HCEC 1CT (cell line): ENCODE measurements at places on chromosomes 13 and 19.

GRCh38 chr13:24664726-24665409 is 15.3 kb upstream of the ATP12A start:
- peak; percentile 25 for DNase-seq

DNA sequence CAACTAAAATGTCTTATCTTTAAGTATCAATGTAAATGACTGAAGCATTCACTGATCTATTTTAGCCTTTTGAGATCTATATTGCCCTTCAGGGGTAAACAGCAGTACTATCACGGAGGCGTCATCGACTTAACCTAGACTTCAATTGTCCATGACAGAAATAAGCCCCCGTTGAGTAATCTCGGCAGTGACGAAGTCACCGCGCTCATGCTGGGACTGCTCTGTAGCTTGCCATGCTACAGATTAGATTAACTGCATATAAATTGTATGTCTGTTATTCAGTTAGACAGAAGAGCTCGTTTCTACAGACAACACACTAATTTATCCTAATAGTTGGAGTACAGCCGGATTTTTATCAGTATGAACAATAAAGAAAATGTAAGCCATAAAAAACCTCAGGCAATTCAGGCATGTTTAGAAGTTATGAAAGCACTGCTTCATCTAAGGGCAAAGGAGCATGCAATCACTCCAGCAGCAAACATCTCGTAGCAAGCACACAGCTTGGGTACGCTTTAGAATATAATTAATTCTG is 56.6 kb downstream of the TUBGCP3 start:
- DNase-seq = no peak

- DNase-seq = no peak
Observed at GRCh38 chr13:48866249-48866648, 109.5 kb upstream of the FNDC3A start.

DNA sequence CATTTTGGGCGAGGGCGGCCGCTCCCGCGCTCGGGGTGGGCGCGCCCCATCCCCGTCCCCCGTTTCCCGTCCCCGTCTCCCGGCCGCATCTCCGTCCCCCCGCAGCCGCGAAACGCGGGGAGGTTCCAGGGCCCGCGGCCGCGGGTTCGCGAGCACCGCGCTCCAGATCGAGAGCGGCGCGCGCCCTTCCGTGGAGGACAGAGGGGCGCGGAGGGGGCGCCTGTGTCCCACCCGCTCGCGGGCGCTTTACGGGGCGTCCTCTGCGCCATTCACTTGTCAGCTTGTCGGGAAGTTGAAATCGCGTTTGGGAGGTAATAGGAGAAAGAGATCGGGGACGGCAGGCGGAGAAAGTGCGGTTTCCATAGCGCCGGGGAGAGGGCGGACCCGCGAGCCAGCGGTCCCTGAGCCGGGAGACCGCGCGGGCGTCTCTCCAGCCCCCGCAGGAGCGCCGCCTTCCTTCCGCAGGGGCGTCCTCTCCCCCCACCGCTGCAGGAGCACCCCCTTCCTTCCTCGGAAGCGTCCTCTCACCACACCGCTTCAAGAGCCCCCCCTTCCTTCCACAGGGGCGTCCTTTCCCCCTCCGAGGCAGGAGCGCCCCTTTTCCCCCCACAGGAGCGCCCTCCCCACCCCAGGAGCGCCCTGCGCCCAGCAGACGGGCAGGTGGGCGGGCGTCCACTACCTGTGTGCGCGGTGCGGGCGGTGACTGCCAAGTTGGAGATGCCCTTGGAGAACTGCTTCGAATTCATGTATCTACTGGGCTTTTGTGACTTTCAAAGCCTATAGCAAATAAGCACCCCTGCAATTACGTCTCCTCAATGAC is 962 bp upstream of the IRS2 start:
- DNase-seq = peak; percentile 67

DNA sequence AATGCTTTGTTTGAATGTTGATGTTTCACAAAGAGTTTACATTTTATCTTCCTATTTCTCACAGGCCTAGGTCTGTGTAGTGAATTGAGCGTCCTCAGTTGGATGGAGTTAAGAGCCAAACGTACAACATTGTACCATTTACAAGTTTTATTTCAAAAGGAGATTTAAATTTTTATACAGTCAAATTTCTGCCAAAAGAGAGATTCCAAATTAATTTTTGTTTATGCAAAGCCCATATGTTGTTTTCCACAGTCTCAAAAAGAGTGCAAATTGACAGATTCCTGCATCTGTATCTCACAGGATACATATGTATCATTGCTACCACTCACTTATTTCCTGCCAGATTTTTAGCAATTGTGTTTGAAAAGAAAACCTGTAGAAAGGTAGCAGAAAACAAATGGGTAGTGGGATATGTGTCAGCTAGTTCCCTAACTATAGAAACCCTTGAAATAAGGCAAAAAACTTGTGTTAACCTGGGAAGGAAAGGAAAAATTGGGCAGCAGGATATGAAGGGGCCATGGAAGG is 46.1 kb downstream of the DGKH start:
- DNase-seq = no peak

DNA sequence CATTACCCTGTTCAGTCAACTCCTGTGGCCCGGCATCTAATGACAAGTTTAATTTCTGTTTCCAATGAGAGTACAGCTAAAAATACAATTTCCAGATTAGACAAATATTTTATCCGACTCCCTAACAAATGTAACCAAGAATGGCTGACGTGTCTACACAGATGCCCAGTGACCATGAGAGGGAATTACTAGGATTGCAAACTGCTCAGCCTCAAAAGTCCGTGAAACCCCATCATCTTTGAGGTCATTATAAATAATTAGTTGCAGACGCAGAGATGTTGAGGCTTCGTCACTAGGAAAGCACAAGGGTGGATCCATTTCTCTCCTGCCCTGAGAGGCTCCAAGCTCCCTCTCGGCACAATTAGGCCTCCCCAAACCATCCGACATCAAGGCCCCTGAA is 104.1 kb upstream of the ZNF507 start:
- no peak for DNase-seq
